ENCODE measurements at places on chromosomes 5 and 9.

GRCh38 chr9:116312221-116312620 is 158.6 kb downstream of the PAPPA start:
- DNase-seq = no peak

- DNase-seq = no peak
Measured at GRCh38 chr9:35757226-35757891, 3.3 kb upstream of the MSMP start.

DNA sequence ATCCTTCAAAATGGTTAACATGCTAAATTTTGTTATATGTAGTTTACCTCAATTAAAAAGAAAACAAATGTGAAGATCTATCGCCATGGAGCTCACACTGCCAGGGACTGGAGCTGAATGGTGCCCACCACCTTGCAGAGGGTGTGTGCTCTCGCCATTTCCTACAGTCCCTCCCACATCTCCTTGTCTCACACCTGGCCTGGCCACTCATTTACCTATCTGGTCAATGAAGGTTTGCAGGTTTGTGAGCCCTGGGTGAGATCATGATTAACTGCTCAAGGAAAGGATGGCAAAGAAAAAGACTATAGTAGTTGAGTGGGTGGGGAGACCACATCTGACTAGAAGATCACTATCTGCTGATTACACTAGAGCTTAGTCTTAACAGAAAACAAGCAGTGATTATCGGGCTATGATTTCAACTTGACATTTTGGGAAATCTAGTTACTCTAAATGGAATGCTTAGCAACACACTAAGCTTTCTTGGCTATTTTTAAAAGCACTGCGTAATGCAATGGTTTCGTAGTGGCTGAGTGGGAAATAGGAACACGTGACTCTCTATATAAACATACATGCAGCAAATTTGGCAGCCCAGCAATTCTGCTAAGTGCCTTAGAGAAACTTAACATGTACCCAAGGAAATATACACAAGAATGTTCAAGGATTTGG is 27.3 kb downstream of the PUM3 start:
- DNase-seq = no peak

GRCh38 chr9:129075996-129076639 is 4.8 kb upstream of the DOLPP1 start:
- no peak for DNase-seq

- no peak for DNase-seq
Measured at GRCh38 chr5:74631081-74631953, 9.2 kb downstream of the ENC1 start.

GRCh38 chr5:89303033-89303480 is 420.1 kb upstream of the MEF2C start:
- no peak for DNase-seq

GRCh38 chr5:151751091-151751490 is 7.3 kb downstream of the ATOX1 start:
- DNase-seq = no peak

DNA sequence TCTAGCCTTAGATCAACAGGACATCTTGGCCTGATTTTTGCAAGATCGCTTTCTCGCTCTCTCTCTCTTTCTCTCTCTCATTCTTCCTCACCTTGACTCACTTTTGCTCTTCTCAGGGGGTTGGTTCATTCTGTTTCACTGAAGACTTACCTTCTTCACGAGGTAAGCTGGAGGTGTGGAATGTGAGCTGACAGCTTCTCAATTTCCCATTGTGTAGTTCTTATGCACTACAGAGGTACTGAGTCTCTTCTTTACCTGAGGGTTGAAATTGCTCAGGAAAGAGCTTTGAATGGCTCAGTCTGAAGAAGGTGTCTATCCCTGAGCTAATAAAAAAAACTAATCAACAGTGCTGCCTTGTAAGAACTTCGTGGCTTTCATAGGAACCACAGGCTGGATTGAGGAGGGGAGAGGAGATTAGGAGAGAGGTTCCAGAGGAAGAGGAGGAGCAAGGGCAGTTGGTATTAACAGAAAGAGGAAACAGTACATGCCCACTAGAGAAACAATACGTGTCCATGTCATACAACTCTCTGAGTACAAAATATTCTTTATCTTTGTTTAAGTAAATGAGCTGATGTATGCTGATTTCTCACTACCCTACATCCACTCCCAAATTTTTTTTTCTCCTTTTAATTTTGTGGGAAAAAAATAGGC is 192.2 kb downstream of the TMEM167A start:
- DNase-seq = no peak

DNA sequence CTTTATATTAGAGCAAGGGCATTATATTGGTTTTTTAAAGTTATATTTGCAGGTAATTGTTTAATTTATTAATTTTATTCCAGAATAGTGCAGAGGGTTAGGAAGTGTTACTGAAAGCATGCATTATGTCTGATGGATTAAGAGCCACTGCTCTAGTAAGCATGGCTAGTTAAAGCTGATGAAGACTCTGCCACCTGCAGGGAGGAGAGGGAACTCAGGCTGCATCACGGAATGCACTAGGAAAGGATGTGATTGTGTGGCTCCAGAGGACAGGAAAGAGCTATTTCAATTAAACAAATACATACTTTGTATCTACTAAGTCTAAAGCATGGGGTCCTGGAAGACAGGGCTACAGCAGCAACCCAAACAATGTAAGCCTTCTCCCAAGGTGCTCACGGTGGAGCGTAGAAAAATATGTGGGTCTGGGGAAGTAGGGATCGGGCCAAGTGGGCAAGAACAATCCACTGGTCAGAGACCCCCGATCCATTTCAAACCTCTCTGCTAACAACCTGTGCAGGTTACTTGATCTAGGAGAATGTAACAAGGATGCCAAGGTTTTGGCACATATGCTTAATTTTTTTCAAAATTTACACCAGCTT is 15.3 kb upstream of the GRXCR2 start:
- no peak for DNase-seq

- DNase-seq = no peak
Measured at GRCh38 chr9:34929506-34930102, 28.5 kb upstream of the PHF24 start.

- no peak for DNase-seq
Measured at GRCh38 chr5:128681764-128682592, 143.9 kb upstream of the FBN2 start.

GRCh38 chr9:70924380-70924779 is 197.0 kb downstream of the TRPM3 start:
- DNase-seq = no peak

DNA sequence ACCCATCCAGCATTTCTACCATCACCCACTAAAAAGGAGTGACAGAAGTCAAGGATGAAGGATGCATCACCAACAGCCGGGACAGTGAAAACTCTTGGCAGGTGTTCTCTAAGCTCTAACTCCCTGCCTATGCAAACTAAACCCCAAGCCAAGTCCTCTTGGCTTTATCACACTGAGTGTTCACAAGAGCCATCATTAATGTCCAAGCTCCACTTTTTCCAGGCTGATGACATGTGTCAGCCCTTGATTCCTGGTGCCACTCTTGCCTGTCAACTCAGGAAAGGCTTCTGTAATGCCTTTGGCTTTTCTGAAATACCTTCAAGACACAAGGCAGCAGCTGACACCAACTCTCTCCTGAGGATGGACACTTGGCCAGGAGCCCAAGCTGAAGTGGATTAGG is 86.9 kb downstream of the NR6A1 start:
- no peak for DNase-seq

- DNase-seq = no peak
Measured at GRCh38 chr5:124679578-124680199, 66.8 kb downstream of the ZNF608 start.

DNA sequence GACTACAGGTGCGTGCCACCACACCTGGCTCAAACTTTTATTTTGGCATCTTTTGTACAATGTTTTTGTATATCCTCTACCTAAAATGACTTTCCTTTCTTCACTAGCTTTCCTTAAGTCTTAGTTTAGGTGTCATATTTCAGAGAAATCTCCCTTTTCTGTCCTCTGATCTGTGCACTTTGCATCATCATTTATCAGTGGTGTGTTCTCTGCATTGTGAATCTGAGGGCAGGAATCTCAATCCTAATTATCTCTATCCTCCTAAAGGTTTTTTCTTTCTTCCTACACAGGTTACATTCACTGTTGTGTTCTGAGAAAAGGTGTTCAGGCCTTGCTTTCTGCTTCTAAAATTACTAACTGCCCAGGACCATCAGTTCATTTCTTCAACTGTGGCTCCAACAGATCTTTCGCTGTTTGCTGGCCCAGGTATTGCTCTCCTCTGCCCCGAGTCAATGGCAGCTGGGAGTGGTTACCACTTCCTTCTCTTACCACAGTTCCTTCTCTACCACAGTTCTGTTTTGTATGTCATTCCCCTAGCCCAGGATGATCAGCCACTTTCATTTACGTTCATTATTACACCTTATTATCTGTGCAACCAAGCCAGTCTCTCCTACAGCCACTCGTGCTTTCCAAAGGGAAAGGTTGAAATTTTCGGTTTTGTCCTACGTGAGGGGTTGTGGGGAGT is 14.0 kb downstream of the TGFBR1 start:
- DNase-seq = no peak

- no peak for DNase-seq
Measured at GRCh38 chr9:127880143-127880542, 2.7 kb upstream of the AK1 start.

DNA sequence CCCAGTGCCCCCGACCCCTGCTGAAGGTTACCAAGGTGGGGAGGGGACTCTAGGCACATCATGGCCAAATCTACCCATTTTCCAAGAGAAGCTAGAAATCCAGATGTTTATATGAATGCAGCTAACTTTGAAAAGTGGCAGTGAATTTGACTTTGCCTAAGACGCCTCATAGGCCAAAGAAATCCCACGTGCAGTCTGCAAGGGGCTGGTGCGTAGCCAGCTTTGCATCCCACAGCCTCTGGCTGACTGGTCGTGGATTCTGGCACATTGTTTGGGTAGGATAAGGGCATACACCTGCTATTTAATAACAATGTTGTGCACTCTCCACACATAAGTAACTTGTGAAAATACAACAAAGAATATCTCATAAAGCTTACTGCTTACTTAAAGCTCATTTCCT is 3.5 kb upstream of the GADD45G start:
- DNase-seq = no peak

- no peak for DNase-seq
Measured at GRCh38 chr5:62935660-62936059, 357.0 kb downstream of the LRRC70 start.

Measured in activated gamma-delta T cell (primary cell).